ENCODE measurements at places on chromosomes 12 and 14. TPM values are rescaled to one million over a fixed set of nuclear protein-coding genes. Genes with fewer than 3 reads are reported as not detected.

The GLS2 gene
- polyA plus RNA-seq, result 0.44 TPM

The PTGER2 gene
- 0.51 TPM for polyA plus RNA-seq

The SLC17A8 gene
- not detected for polyA plus RNA-seq

The SCFD1 gene
- polyA plus RNA-seq, result 54.0 TPM

The PLEKHH1 gene
- 3.5 TPM for polyA plus RNA-seq

The KRT71 gene
- not detected for polyA plus RNA-seq

The EML1 gene
- 29.2 TPM for polyA plus RNA-seq

GRCh38 chr12:57813111-57813970 lies 5.2 kb downstream of the AVIL start:
- DNase-seq, result no peak

DNA sequence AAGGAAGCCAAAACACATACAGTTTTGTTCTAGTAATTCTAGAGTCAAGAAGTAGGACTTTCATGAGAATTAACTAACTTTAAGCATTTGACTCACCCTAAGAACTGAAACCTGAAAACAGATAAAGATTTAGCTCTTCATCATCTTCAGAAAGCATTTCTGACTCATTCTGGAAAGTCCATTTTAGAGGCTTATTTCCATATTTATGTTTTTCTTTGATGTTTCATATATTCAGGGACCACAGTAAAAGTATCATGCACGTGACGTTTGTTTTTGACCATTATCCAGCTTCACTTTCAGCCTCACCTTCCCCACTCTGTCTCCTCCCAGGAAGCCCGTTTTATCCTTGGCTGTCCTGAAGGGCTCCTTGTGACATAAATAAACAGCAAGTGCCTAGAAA lies 79.2 kb downstream of the MDGA2 start:
- no peak for DNase-seq

GRCh38 chr14:91573528-91573893 lies 63.4 kb upstream of the PPP4R3A start:
- no peak for DNase-seq

GRCh38 chr12:26712892-26713291 lies 120.1 kb downstream of the ITPR2 start:
- no peak for DNase-seq

GRCh38 chr12:57844709-57845477 lies 1.6 kb downstream of the CTDSP2 start:
- DNase-seq, result peak; percentile 71

DNA sequence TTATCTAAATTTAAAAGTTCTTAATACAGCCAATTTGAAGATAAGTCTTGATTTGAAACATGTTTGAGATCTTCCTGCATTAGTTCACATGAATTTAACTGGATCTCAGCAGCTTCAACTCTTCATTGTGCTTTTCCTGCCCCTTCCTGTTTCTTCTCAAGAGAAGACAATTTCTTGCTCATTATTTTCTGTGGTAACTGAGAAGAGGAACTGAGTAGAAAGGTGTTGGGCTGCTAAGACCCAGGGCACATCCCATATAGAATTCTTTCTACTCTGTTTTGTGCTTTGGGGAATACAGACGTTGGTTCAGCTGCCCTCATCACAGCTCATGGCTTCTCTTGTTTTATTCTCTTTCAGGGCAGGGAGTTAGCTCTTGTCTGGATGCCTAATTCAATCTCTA lies 110.2 kb downstream of the SNAPC1 start:
- DNase-seq, result no peak

DNA sequence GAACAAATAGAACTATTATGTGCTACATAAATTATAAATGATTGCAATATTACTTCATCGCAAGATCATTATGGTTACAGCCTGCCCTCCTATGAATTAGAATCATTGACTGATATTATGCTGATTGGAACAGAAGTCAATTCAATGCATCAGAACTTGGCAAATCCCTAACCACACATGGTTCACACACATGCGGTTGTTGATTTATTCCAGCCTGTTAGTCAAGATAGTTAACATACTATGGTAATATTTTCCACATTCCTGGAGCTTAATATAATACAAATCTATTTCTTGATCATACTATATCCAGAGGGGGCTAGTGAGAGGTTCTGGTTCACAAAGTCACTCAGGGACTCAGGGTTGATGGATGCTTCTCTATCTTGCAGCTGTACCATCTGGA lies 9.7 kb upstream of the CACNA1C start:
- no peak for DNase-seq

GRCh38 chr14:81001447-81001846 lies 46.0 kb downstream of the TSHR start:
- DNase-seq, result no peak

DNA sequence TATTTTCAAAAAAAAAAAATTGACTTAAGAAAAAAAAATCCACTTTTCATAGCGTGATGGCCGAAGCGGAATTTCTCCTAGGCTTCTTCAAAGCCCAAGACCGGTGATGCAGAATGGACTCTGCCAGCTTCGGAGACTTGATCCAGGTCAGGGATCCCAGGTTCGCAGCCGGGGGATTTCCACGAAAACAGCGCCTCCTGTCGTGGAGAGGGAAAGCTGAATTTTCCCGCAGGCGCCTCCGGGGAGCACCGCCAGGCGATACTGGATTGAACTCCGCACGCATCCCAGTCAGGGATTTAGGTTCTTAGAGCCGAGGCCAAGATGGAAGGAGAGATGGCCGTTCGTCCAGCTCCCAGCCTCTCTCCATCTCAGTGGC lies 2.1 kb downstream of the TTC6 start:
- peak; percentile 45 for DNase-seq

- peak; percentile 74 for DNase-seq
These were observed 3.5 kb downstream of the ELK3 start for GRCh38 chr12:96197503-96198272.

DNA sequence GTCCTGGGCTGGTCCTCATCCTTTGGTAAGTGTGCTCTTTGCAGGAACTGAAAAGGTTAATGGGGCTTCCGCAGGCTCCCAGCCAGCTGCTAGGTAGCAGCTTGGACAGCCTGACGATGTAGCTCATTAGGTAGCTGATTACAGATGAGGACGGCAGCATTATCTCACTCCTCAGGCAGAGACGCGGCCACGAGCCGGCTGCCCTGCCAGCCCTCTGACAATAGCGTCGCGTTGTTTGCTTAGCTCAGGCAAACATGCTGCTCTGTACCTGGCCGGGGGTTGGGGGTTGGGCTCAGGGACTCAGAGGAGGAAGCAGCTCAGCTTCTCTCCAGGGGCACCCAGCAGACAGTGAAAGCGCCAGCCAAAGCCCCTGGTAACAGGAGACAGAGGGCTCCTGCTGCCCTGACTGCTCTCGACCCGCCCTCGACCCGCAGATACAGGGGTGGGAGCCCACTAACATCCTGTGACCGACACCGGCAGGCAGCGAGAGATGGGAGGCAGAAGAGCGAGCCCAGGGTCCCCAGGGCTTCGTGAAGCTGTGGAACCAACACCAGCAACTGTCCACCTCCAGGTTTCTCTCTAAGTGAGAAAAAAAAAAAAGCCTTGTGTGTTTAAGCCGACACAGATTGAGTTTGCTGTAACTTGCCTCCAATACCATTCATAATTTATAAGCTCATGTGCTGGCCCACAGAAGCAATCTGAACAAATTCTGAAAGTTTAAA lies 53.4 kb upstream of the DLK1 start:
- DNase-seq, result no peak

DNA sequence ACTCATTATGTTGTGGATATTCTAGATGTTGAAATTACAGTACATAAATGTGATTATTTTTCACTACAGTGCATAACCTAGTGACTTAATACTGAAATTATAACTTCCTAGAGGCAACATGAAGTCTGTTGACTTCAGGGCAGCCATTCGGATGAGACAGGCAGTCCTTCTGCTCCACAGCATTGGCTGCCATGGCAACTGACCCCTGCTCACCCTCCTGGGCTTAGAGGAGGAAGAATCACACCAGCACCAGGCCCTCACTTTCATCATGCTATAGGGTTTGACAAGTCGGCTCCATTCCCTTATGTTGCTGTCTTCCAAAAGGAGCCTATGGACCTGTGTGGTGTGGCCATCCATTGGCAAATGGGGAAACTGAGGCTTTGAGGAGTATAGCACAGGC lies 233.5 kb upstream of the TMEM132C start:
- no peak for DNase-seq

DNA sequence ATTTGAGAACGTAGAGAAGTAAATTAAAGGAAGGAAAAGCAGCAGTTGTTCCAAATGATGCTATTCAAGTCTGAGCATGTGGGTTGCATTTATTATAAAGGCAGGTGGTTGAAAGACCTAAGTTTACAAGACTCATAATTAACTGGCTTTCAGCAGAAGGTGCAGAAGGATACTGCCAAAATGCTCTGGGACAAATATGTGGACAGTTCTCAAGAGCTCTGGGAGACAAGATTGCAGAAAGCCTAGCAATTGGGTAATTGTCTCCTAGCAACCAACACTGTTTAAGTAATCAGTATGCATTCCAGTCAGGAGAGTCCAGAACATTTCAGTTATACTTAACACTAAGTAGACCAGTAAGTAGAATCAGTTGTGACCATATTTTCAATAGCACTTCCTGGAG lies 131.5 kb downstream of the GPR135 start:
- DNase-seq, result no peak

DNA sequence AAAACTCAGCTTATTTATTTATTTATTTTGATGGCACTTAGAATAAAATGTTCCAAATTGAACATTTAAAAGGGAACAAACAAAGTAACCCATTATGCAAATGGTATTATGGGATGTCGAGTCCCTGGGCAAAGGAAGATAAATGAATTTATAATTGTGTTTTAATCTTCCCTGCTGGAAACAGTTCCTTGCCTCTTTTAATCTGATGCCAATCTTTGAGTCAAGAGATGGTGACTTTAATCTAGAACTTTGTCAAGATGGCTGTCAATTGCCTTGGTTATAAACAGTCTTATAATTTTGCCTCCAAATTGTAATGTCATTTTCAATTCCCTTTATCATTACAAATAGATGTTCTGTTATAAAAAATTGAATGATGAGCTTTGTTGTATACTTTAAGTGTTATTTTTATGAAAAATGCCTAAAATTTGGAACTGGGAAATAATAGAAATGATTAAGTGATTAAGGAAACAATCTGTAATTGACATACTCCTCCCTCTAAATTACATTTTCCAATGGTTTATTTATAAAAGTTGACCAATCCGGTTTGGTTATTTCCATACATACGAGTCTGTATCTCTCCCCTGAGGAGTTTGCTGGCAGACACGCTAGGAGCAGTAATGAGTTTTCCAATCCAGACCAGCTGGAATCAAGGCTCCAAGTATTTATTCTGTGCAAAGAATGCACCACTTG lies 134.9 kb upstream of the FRMD6 start:
- DNase-seq, result no peak

DNA sequence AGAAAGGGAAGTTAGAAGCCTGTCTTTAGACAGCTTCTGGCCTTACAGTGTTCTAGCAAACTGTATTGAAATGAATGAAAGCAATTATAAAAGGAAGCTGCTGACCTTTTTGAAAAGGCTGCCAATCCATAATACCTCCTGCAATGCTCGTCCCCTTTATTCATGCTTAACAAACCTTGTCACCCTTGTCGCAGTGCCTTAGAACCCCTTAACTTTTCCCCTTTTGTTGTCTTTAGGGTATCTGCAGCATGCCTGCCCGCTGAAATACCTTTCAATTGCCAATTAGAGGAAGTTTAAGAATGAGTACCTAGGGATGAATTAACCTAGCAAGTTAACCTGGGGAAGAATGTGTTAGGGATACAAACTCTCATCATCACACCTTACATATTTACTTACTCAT lies 731.2 kb downstream of the RERGL start:
- DNase-seq, result no peak

DNA sequence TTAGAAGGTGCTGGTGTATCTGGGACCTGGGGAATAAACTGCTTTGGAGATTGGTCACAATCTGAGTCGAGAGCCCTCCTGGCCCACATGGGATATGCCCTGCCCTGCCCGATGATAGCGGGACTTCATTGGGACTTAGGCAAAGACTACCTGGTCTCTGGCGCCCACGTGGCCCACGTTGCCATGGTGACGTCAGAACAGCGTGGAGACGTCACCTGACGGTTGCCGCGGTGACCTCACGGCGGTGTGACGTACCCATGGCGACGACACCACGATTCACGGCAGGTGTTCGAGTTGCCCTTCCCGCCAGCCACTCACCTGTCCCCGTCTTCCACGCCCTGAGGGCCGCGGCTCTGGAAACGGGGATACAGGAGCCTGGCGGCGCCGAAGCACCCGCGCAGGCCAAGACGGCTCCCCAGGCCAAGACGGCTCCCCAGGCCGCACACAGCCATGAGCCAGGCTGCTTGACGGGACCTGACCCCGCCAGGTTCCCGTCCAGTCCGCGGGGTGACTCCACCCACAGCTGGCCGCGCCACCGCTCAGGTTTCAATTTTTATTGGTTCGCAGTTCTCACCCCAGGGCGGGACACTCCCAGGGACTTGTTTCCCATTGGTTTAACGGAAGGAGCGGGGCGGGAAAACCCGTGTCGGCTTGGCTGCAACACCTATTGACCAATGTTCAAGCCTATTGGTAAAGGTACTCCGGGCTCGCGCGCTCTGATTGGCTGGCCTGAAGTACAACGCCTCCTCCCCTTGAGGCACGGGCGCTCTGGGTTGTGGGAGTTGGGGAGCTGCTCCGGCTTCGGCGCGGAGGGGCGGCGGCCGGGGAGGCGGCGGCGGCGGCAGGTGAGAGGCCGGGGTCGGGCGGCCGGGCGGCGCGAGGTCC lies at the start of the genes MMAB and MVK:
Gene MMAB, minus strand, starts transcription at position 476 of the 885 bp plus-strand sequence. Its CDS starts 24 bp downstream, at position 452.
Gene MVK, plus strand, starts transcription at position 766 of the 885 bp plus-strand sequence. CDS start 1,029 bp downstream, outside the sequence.
- DNase-seq, result peak; percentile 99

DNA sequence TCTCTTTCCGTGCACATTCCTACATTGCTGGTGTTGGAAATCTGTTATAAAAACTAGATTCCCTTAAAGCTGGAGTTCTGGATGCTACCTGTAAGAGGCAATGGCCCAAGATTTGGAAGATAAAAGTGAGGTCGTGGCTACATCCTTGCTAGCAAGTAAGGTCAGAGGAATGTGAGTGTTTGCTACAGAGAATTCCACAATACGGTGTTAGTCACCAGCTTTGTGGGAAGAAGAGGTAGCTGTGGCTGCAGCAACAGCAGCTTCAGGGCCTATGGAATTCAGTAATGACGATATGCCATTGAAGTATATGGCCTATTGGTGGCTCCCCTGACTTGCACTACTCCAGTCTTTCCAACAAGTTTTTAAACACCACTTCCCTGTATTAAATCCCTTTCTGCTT lies 227.7 kb upstream of the TMEM260 start:
- no peak for DNase-seq

DNA sequence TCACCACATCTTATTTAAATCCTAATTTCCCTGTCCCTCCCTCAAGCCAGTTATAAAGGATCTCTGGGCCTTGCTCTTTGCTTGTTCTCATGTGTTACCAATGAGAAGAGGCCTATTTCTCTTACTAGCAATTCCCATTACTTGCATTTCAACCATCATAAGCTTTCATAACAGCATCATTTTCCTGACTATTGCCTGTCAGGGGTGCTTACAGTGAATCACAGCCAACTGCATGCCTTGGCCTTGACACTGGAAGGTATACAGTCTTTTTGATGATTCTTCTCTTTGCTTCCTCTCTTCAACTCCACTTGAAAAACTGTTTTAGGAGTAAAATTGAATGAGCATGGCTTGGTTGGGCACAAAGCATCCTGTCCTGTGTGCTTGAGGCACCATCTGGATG lies 127.0 kb downstream of the NPAS3 start:
- no peak for DNase-seq

- no peak for DNase-seq
These were observed 1.1 kb downstream of the EML1 start for GRCh38 chr14:99794151-99794780.

Measured in A549 (cell line).